CD4-positive, alpha-beta T cell treated with Interferon alpha-2 for 1 hour (primary cell): ENCODE measurements at places on chromosomes 2 and 18.

DNA sequence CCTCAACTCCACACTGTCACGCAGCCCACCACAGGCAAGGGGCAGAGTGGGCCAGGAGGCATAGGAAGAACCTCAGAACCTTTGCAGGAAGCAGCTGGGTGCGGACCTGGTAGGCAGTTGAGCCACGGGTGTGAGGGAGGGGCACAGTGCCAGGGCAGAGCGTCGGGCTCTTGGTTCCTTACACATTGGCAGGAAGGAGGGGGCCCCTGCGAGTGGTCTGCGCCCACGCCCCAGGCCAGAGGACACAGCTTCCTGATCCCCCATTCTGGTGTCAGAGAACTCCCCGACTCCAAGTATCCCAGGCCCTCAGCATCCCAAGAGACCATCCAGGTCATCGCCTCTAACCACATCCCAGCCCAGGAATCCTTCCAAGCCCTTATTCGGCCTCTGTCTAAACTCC, 61.5 kb downstream of the TNS1 start:
- DNase-seq: no peak

- no peak for DNase-seq
Measured at GRCh38 chr2:231312066-231312465, 83.4 kb upstream of the B3GNT7 start.

- no peak for DNase-seq
Measured at GRCh38 chr18:37578886-37579513, 13.4 kb upstream of the CELF4 start.

GRCh38 chr2:231409776-231410175, 14.3 kb downstream of the B3GNT7 start:
- DNase-seq: no peak

- no peak for DNase-seq
Measured at GRCh38 chr2:73289304-73289703, 4.0 kb downstream of the EGR4 start.

- no peak for DNase-seq
Measured at GRCh38 chr18:24212939-24213338, 74.1 kb downstream of the CABYR start.

- DNase-seq: no peak
Measured at GRCh38 chr2:26017464-26018183, 16.3 kb upstream of the RAB10 start.

DNA sequence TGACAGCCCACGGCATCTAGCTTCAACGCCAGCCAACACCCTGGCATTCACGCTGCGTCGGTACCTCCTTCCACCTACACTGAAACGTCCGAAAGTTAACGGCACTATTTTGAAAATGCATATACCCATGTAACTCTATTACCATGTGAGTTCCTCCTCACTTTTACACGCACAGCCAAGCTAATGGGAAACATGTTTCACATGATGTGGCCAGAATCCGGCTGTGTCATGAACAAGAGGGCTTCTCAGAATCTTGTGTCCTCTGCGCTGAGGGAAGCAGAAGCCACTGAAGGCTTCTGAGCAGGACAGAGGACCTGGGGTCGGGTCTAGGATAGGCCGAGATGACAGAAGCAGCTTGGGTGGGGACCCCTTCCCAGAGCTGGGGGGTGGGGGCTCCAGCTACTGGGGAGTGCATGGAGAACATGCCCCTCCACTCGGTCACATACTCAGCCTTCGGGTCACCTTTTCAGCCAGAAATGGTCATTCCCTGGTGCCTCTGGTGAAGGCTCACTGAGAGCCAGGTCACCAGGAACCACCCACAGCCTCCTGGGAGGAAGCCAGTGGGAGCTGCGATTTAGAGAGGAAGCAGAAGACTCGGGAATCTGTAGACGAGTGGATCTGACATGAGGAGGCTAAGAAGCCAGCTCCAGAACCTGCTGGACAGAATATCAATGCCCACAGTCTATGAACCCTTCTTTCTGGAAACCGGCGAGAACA, 41.5 kb downstream of the HDAC4 start:
- DNase-seq: no peak

- no peak for DNase-seq
Measured at GRCh38 chr2:233208382-233209116, 42.9 kb upstream of the ATG16L1 start.

- DNase-seq: no peak
Measured at GRCh38 chr2:176612736-176613135, 343.5 kb downstream of the MTX2 start.

DNA sequence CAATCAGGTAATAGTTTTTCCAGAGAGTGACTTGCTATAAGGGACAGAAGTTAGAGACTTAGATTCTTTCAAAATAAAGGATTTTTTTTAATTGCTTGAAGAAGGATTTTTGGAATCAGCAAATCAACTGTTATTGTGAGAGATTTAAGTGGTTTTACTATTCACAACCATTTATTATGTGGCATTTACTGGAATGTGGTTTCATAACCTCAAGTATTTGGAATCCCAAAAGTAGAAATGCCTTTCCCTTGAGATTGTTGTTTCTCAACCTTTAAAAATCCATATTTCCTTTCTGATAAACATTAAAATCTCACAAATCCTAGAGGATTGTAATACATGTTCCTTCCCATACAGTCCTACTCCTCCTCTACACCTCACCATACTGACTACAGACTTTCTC, 5.0 kb downstream of the TANK start:
- no peak for DNase-seq

DNA sequence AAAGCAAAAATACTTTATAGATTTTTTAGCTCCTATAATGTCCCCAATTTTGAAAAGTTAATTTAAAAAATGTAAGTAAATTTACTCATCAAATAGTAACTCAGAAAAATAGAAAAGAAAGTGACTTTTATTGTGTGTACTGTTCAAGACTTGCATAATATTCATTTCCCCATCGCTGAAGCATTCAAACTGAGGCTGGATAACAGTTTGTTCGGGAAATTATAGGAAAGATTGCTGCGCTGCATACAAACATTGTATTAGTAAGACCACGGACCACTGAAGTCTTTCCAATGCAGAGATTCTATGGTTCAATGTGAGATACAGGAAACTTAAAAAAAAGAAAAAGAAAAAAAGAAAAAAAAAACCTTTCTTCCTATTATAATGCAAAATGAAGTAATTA, 10.4 kb downstream of the STK17B start:
- DNase-seq: no peak

DNA sequence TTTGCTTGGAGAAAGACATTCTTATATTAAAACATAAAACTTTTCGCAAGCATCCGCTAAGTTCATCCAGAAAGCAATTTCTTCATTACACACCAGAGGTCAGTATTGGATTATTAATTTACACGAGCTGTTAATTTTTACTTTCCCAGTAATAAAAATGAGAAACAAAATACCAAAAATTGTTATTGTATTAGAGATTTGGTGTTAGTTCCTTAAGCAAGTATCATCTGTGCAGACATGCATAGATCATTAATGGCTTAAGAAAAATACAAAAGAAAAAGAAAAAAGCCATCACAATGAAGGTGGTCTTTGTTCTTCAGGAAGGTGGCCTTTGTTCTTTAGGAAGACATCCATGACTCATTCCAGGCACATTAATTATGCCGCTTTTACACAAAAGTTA, 53.6 kb upstream of the HNMT start:
- DNase-seq: no peak

DNA sequence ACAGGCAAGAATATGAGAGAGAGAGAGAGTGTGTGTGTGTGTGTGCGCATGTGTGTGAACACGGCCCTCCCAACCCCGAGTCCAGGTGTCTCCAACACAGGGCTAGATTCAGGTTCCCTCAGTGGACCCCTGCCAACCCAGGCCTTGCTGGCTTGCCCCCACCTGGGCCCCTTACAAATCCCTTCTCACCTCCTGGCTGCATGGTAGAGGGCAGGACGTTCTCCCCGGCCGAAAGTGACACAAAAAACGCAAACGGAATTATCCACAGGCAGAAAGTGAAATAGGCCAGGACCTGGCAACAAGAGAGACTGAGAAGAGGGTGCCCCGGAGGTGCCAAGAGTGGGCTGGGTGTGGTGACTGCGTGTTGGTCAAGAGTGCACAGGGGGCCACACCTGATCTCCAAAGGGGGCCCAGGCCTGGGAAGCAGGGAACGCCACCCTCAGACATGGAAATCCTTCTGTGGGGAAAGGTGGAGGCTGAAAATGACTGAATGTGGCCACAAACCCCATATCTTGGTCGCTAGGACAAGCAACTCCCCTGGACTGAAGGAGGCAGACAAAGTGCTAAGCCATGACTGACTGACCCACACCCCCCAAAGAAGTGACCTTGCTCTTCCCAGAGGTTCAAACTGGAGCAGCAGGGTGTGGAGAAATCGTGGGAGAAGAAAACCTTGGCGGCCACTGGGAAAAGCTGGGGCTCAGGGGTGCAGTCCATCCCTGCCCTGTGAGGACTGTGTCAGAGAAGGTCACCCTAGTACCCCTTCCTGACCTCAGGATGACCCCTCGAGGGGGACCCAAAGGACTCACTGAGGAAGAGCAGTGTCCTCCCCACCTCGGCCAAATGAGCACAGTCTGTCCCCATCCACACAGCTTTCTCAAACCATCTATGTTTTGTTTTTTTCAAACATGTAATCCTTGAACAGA, 5.7 kb downstream of the TEX261 start:
- no peak for DNase-seq

GRCh38 chr18:32595832-32596231, 125.2 kb upstream of the GAREM1 start:
- DNase-seq: no peak
